ENCODE measurements at places on chromosomes 16 and 17.

GRCh38 chr16:71499775-71500364 is 10.7 kb upstream of the ZNF19 start:
- no peak for DNase-seq

DNA sequence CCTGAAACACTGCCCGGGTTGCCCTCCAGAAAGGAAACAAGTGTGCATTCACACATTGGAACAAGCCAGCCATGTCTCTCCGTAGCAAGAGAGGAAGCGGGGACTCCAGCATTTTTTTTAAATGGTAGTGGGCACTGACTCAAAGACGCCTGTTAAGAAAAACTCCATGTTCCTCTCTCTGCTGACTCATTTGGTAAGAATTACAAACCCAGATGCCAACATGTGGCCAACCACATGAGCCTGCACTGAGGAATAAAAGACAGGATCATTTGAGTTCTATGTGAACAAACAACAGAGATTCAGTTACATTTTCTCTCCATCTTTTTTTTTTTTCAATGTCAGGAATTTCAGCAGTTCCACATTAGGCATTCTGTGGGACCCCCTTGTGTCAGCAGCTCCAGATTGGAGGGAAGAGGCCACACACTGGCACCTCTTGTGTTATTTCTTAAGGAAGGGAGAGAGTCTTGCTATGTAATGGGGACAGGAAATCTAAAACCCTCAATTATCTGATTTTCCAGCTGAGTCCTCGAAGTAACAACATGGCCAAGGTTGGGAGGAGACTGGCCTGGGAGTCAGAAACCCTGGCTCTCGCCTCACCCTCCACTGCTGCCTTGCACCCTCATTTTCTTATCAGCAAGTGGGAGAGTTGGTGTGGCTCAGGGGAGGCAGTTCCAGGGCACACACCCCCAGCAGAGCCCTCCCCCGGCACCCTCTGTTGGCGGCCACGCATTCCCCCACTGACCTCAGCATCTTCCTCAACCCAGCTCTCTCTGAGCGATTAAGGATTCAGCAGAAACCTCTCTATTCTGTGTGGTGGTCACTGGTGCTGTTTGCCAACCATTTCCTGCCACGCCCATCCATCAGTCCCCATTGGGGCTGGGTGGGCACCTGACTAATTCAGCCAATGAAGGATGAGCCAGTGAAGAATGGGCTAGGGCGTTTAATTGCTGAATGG is 173.0 kb downstream of the FOXL1 start:
- no peak for DNase-seq

DNA sequence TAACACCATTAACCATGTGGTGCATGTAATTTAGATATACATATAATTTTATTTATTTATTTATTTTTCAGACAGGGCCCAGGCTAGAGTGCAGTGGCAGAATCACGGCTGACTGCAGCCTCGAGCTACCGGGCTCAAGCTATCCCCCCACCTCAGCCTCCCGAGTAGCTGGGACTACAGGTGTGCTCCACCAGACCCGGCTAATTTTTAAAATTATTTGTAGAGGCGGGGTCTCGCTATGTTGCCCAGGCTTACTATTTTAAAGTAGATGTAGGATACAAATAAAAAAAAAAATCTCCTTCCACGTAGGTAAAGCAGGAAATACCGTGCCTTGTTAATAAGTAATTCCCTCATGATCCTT is 446 bp upstream of the COQ7 start:
- DNase-seq: no peak

GRCh38 chr17:7260651-7261378 is 1.5 kb downstream of the CLDN7 start:
- no peak for DNase-seq

DNA sequence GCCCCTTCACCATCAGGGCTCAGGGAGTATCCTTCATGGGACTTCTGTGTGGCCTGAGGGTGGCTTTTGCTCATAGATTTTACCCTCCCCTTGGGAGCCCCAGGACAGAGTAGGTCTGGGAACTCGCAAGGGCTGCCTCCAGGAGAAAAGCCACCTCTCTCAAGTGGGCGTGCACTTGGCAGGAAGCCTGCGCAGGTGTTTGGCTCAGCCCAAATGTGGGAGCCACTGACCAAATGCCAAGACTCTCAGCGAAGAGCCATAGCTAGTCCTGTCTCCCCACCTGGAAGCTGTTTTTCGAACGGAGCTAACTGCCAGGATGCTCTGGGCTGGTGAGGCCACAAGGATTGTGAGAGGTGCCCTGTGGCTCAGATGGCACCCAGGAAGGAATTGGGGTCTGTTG is 2.0 kb upstream of the HSD17B2 start:
- DNase-seq: no peak

GRCh38 chr17:77109764-77110359 is 30.9 kb upstream of the SEC14L1 start:
- DNase-seq: no peak

GRCh38 chr17:78793415-78793814 is 11.3 kb upstream of the CYTH1 start:
- DNase-seq: no peak

- no peak for DNase-seq
Observed at GRCh38 chr16:49700251-49701064, 155.5 kb downstream of the ZNF423 start.

- no peak for DNase-seq
Observed at GRCh38 chr17:38332735-38333134, 11.0 kb downstream of the GPR179 start.

DNA sequence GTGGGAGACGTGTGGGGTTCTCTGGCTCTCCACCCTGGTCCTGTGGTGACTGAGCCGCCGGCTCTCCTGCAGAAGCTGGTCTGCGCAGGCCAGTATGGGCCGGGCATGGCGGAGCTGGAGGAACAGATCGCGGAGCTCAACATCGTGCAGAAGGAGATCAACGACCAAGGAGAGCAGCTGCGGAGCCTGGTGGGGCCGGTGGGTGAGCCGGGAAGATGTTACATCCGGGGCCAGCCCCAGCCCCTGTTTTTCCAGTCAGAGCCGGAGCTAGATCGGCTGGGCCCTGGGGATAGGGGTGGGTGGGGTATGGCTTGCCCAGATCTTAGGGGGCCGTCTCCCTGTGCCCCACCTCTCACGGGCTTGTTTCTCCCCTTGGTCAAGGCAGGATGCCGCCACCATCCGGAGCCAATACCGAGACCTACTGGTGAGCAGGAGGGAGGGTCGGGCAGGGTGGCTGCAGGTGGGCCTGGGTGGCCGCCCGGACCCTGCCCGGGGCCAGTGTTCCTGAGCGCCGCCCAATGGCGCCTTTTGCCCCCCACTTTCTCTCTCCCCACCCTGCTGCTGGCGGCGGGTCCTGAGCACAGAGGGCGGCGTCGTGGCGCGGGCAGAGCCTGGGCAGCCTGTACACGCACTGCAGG is 5.0 kb downstream of the EVPLL start:
- DNase-seq: no peak

- DNase-seq: no peak
Observed at GRCh38 chr16:89712274-89712781, 8.4 kb downstream of the VPS9D1 start.

DNA sequence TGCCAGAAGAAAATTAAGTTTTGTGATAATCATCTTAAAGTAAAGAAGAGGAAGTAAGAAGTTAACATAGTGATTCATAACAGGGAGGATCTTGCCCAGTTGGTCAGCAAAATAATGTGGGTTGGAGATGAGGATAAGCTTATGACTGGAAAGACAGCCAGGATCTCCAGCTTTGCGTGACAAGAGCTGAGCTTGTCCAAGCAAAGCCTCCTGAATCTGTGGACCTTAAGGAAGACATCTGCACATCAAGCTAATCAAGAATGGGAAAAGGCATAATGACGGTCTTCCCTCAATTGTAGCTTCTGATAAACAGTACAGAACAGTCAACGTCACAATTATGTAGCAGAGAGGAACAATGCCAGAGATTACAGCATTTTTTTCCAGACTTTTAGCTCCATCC is 744.7 kb upstream of the GOT2 start:
- no peak for DNase-seq

DNA sequence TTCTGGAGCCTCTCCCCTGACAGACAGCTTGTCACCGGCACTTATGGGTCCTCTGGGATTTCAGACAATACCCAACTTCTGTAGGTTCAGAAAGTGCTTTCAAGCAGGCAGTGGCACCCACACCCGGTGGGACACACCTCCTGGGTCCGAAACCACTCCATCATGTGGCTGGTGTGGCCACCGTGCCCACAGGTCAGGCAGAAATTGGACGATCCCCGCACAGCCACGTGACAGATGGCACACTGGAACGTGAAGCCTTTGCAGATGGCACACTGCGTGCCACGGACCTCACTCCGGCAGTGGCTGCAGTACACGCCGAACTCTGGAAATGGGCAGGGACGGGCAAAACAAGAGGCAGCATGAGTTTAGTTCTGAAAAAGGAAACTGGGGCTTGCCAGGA is 99.5 kb upstream of the FA2H start:
- no peak for DNase-seq

DNA sequence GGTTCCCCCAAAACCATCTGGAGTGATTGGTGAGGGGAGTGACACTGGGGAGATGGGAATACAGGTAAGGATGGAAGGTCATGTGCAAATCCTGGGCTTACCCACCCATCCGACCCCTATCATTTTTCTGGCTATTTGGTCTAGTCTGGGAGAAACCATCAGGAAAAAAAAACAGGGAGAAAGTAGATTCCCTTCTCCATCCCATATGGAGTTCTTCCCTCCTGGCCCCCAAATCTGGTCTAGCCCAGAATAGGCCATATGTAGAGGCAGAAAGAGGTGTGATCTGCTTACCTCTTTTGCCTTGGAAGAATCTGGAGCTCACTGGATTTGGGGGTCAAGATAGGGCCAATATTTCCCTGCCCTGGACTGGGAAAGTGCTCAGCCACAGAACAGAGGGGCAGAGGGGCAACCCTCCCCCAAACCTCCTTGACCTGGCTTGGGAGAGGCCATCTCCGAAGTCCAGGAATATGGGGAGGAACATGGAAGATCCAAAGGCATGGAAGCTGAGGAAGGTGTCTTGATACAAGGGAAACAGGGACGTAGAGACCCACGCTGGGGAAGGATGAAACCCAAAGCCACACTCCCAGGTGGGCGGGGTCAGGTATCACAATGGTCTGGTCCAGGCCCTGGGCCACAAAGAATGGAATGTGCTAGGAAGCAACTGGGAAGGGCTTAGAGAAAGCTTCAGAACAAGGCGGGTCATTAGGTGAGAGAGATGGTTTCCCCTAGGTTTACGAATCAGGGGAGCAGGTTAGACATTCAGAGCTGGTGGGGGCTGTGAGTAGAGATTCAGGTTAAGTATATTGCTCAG is 16.2 kb downstream of the CHRNB1 start:
- no peak for DNase-seq

- no peak for DNase-seq
Observed at GRCh38 chr16:1929105-1929504, 10.9 kb upstream of the HS3ST6 start.

GRCh38 chr17:80026359-80027042 is 9.2 kb downstream of the TBC1D16 start:
- DNase-seq: no peak

DNA sequence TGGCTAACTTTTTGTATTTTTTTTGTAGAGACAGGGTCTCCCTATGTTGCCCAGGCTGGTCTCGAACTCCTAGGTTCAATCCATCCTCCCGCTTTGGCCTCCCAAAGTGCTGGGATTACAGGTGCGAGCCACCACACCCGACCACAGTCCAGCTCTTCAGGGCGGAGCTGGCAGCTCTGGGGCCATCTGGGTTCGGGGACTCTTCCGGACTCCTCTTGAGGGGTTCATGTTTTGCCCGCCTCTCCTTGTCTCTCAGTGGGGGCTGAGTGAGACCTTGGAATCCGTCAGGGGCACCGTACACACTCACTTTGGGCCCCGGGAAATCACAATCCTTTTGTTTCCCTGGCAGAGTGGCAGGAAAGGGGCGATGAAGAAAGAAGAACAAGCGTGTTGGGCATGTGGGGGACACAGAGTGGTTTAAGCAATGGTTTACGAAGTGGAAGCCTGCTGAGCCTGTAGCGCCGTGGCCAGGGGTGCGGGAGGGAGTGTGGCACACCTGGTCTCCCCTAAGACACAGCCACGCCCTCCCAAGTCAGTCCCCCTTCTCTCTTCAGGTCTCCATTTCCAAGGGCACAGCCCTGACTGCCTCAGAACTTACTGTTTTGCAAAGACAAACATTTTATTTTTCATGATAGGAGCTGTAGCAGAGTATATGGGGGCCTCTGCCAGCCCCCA is 26.1 kb downstream of the TNS4 start:
- DNase-seq: no peak

- DNase-seq: no peak
Observed at GRCh38 chr16:85561248-85562092, 51.7 kb upstream of the GSE1 start.

GRCh38 chr16:20807862-20808261 is 1.5 kb downstream of the REXO5 start:
- DNase-seq: no peak

DNA sequence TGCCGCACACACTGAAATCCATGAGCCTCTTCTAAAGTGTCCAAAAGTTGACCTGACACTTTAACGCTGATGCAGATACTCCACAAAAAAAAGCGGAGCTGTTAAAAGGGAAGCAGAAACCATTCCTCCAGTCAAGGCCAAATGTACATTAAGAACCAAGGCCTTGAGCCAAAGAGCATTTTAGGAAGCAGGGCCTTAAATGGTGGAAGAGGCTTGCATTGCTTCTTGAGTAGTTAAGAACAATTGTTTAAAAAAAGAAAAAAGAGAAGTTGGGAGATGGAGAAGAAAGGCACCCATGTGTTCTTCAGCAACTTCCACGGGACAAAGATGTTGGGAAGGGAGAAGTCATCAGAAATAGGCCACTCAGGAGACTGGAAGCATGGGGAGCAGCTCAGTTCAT is 6.3 kb downstream of the ZFHX3 start:
- no peak for DNase-seq

DNA sequence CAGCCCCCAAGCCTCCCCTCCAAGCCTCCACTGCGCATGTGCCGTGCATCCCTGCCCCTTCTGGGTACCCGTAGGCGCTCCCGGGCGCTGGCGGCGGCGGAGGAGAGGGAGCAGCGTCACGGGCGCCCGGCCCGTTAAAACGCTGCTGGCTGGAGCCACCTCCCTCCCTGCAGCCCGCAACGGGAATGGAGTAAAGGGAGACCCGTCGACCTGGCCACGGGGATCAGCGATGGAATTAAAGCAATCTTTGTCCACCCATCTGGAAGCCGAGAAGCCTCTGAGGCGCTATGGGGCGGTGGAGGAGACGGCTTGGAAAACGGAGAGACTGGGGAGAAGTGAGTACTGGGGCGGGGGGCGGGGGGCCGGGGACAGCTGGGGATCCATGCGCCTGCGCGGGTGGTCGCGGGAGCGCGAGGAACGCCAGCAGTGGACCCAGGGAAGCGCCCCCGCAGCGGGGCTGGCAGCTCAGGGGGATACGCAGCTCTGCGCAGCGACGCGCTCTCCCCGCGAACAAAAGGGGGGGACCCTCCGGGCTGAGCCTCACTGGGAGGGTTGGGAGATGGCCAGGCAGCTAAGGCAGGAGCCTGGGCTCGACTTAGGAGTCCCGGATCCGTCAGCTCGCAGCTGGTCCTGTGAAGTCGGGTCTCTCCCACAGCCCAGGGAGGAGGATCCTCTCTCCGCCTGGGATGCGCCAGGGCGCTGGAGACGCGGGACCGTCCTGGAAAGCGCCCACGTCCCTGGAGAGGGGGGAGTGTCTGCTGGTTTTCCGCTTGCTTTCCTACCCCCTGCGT is at the start of gene BMERB1:
TSS of gene BMERB1 (plus strand) at position 164 of the 791 bp plus-strand sequence. CDS start at position 230, 66 bp downstream.
- peak; percentile 94 for DNase-seq

- DNase-seq: no peak
Observed at GRCh38 chr16:20241321-20241720, 86.0 kb downstream of the GP2 start.
